ENCODE measurements at places on chromosomes 12 and 14.

- DNase-seq, result no peak
Observed at GRCh38 chr14:105165134-105165704, 3.4 kb downstream of the JAG2 start.

GRCh38 chr14:54660604-54661111 lies 93.7 kb downstream of the SAMD4A start:
- no peak for DNase-seq

- DNase-seq, result no peak
Observed at GRCh38 chr14:102616799-102617198, 24.4 kb downstream of the RCOR1 start.

DNA sequence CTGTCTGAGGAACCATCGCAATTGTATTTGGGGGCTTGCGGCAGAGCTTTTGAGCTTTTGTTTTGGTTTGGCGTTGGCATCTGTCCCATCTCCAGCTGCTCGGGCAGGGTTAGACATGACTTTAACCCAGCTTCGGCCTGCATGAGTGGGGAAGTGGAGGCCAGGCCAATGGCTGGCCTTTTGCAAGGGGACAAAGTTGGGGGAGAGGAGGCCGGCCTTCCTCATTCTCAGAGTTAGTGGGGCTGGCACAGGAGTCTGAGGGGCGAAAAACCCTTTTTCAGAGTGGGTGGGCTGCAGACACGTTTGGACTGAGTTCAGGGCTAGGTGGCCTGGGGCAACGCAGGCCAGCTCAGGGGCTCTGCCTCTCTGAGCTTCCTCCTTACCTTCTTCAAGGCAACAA lies 5.2 kb downstream of the KRT82 start:
- DNase-seq, result no peak

GRCh38 chr14:104981699-104982541 lies 3.7 kb upstream of the CLBA1 start:
- DNase-seq, result no peak

- no peak for DNase-seq
Observed at GRCh38 chr14:77037215-77037937, 8.9 kb upstream of the IRF2BPL start.

DNA sequence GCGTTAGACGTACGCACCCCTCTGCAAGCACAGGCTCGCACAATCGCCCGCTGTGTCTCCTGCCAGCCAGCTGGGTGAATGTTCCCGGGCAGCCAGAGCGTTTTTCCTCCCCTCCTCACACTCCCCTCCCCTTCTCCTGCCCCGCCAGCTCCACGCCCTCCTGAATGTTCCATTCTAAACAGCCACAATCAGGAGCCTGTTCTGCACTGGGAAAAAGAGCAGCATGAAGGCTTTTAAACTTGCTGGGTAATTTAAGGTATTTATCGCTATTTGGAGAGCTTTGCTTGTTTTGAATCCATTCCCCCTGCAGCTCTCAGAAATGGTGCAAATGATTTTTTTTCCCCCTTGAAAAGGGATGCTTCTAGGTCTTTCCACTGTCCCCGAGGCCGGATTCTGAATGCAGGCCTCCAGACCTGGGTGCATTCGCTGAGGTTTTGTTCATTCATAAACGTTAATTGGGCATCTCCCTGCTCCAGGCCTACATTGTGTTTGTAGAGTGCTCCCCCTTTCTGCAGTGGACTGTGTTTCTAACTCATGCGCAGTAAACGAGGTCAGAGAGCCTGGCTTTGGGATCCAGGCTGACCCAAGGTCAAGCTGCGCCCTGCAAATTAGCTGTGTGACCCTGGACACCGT lies 212.5 kb downstream of the CHST11 start:
- DNase-seq, result no peak

DNA sequence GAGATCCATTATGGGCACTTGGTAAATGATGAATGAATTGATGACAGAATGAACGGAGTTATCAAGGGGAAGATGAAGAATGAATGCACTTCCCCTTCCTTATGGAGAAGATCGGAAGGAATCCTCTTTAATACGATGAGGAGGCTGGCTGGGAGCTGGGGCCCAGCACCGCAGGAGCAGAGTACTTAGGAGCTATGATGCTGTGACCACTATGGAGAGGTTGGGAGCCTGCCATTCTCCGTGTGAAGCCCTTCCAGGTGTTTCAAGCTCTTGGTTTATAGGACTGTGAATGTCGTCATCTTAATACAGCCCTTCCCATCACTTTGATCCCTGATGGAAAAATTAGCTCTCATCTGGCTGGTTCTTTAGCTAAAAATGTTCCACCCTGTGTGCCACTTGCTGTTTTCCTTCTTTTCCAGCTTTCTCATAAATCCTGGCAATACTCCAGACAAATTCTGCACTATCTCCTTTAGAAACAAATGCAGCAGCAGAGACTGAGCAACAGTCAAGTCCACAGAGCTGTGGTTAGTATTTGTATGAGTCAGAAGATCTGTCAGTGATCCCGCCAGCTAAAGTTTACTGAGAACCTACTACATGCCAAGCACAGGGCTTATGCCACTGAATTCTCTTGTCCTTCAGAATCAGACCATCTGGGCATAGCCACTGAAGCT lies 263.1 kb upstream of the CRY1 start:
- DNase-seq, result no peak

DNA sequence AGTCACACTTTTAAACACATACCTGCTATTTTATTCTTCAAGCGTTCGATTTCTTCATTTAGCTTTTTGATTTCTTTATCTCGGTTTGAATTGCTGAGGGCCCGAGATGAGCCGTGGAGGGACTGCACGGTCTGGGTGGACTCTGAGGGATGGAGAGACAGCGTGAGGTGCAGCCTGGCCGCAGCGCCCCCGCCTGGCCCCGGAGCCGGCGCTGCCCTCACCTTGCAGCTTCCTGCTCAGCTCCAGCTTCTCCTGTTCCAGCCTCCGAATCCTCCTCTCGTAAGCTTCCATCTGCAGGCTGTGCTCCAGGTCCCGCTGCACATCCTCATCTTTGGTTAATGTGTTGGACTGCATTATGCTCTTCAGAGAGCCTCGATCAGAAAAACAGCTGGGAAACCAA lies 53.2 kb downstream of the AMN start:
- DNase-seq, result no peak

- DNase-seq, result no peak
Observed at GRCh38 chr14:32224737-32225377, 21.8 kb upstream of the RNU6-8 start.

DNA sequence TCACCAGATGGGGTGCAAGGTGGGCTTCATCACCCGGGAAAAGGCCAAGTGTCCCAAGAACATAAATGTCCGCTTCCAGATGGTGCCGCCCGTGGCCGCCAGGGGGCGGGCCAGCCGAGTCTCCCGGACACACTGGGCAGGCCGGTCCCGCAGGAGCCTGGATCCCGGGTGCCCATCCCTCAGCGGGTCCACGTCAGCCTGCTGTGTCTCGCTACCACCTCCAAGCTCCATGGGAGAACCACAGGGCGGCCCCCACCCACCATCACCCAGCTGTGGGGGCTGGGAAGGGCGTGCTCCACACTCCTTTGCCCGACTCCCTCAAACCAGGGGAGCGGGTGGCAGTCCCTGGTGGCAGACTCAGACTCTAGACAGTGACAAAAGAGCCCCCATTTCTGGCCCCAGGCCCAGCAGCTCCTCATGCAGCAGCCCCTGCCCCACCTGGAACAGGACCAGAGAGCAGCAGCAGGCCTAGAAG lies 22.0 kb upstream of the NUDT14 start:
- peak; percentile 75 for DNase-seq

DNA sequence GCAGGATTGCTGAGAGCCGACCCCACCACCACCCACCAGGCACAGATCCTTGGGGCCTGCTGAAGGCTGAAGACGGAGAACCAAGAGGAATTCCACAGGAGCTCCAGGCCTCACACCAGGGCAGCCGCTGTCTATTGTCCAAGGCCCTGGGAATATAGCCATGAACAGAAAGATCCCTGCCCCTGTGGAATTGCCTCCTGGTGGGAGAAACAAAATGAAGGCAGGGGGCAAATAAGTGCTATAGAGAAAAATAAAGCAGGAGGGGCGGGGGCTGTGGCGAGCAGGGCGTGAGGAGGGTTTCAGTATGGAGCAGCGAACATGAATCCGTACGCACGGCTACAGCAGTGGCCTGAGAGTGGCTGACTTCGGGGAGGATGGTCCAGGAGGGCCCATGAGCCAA lies 96.1 kb downstream of the EML1 start:
- DNase-seq, result no peak

DNA sequence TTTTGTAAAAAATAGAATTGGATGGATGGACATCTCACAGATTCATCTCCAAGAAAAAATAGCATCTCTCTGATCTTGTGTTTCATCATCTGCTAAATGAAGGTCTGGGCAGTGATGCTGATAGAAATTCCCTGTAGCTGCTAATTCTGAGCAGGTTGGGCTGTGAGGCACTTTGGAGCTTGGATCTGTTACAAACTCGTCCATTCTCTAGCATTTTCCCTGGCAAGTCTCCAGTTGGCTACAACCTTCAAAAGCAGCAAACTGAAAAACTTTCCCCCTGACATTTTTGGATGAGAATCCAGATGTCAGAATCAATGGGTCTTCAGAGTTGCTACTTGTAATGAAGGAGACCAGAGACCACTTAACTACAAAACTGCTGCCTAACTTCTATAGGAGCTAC lies 72.7 kb downstream of the TPH2 start:
- no peak for DNase-seq

DNA sequence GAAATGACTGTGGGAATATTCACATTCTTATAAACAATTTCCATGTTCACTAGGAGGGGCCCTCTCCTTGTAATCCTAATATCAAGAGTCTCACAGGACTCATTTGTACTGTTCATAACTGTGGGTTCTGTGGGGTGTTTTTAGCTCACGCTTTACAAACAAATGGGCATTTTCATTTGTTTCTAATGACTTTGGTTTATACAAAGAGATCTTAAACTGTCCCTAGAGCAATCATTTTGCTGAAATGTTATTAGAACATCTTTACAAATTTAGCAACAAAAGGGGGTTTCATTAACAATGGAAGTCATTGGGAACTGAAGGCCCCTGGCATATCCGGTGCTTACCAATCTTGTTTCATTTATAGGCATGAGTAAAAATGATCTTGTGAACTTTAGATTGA lies 370.5 kb downstream of the TRHDE start:
- no peak for DNase-seq

GRCh38 chr12:123269395-123269892 lies 2.2 kb downstream of the CDK2AP1 start:
- peak; percentile 71 for DNase-seq

DNA sequence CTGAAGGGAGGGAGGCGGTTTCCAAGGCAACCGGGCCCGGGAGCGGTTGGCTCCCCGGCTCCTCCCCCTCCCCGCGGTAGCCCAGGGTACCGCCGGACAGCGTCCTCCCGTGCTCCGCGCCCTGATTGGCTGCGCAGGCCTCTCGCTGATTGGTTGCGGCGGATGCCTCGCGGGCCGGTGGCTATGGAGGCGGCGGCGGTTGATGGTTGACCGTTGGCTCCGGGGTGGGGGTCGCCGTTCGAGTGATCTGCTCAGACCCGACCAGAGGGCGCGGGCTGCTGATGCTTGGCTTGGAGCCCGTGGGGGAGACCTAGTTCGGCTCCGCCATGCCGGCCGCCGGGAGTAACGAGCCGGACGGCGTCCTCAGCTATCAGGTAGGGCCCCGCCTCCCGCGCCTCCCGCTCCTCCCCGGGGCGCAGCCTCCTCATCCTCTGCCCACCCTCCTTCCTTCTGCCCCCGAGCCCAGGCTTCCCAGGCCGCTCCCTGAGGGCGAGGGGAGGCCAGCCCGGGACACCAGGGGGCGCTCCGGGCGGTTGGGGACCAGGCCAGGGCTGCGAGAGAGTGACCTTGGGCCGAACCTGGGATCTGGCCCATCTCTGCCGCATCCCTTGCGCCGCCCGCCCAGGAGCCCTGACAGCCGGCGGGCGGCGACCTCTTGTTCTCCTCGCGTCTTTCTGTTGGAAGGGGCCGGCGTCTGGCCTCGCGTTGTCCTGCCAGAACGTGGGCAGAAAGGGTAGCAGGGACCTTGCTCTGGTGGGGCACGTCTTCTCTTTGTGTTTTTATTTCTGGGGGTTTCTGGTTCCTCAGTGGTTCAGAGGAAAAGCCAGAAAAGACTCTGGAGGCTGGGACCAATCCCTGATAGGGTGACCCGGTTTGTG lies at the start of gene SLC4A8:
Gene SLC4A8 (plus strand): TSS at position 170 of the 878 bp plus-strand sequence. CDS start 157 bp downstream, at position 327.
- peak; percentile 94 for DNase-seq

- DNase-seq, result no peak
Observed at GRCh38 chr12:6088921-6089747, 35.3 kb downstream of the VWF start.
